ENCODE measurements at places on chromosomes 3 and 15.

DNA sequence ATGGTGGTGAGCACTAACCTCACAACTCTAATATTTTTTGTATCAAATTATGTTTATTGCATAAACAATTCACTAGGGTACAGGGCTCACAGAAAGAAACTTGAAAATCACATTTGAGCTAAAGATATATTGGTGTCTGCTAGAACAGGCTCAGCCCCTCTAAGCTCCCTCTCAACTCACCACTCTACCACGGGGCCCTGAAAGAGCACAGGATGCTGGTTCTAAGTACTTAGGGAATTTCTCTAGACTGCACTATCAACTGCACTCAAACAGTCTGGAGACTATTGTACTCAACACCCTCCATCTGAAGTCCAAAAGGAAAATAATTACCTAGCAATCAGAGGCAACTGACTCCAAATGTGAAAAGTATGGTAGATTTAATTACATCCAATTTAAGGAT, 98.7 kb upstream of the STRIT1 start:
- no peak for DNase-seq

DNA sequence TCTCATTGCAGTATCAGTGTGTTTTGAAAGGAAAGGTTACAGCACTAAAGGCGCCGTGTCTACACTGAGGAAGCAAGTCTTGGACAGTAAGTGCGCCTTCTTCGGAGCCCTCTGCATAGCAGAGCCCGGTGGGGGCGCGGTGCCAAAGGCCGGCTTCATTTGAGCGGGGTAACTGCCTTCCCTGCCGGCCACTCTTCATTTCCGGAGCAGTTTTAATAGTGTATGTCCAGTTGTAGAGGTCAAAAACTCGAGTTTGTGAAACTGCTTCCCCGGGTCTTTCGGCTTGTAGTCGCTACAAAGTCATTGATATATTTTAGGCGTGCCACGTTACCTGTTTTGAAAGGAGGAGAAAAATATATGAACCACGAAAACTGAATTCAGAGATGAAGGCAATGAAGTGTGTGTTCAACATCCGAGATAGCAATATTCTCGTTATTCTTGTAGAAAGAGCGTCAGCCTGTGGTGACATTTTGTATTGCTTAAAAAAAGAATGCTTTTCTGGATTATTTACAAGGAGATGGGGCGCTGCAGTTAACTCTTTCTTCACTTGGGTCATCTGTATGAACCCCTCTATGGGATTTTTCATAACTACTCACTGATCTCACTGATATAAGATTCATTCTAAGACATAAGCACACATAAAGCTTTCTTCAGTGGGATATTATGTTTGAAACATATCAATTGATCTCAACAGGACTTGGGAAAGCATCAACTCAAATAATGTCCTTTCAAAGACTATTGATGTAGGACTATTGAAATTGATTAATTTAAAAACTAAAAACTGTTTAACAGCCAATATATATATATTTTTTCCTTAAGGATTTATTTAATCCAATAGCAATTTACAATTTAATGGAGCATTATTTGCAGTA, 3.0 kb downstream of the ALCAM start:
- DNase-seq = peak; percentile 59

GRCh38 chr15:65032801-65033537, 3.5 kb upstream of the MTFMT start:
- peak; percentile 39 for DNase-seq

DNA sequence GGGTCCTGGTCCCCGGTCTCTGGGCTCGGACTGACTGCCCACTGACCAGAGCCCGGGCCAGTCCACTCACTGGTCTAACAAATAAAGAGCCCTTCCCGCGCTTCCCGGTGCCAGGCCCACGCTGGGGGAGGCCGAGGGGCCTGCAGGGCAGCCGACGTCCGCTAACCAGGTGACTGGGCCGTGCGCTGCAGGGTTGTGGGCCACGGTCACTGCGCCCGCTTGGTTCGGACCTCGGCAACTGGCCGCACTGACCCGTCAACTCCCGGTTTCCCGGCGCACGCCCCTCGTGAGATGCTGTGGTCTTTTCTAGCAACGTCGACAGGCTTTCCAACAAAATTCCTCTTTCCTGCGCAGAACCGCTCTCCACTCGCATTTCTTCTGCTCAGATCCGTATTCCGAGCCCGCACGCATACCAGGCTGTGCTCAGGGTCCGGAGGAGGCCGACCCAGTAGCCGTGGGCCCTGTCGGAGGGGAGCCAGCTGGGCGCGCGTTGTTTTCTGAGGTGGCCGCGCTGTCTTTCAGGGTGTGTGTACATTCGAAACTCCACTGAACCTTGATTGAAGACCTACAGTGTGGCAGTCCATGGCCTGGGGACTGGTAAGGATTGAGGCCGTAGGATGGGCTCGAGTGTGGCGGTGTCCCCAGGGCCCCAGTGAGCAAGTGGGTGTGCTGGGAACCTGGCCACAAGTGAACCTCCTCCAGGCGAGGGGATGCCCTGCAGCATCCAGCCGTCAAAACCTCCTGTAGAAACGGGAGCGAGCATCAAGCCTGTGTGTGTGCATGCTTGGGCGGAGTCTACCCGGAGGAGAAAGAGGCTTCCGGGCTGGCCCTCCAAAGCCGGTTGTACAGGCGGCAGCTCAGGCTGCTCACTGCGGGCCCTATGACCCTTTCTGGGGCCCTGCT, 875 bp upstream of the NT5DC2 start:
- no peak for DNase-seq

DNA sequence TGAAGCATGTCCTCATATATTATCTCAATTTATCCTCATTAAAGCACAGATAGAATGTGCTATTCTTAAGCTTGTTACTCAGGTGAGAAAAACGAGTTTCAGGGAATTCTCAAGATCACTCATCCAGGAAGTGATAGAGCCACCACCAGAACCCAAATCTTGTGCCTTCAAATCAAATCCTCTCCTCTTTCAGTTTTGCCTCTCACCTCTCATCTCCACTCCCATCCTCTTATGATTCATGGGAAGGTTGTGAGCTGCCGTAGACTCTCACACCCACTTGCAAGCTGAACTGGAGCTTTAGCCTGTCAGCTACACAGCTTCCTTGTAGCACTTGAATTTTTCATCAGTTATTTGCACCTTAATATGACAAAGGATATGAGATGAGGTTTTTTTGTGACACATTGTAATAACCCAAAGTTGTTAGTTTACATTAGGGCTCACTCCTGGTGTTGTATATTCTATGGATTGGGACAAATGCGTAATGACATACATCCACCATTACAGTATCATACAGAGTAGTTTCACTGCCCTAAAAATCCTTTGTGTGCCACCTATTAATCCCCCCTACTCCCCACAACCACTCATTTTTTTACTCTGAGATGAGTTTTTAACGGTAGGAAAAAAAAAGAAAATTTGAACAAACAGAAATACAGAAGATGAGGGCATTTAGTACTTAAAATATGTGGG, 25.7 kb downstream of the GPR15 start:
- peak; percentile 93 for DNase-seq

- DNase-seq = no peak
These were observed 88.8 kb downstream of the IGF1R start for GRCh38 chr15:98737159-98737558.

Measured in activated CD4-positive, alpha-beta T cell treated with anti-CD3 and anti-CD28 coated beads, Interleukin-2, Interleukin-4, amounts not matched to agents 100 ng/mL and 50 ng/mL, durations not matched to agents 16 hours and 8 hours (primary cell).